Chondrocyte (in vitro differentiated cells): ENCODE measurements at places on chromosomes 1 and 21. TPM values are rescaled to one million over a fixed set of nuclear protein-coding genes. Genes with fewer than 3 reads are reported as not detected.

DNA sequence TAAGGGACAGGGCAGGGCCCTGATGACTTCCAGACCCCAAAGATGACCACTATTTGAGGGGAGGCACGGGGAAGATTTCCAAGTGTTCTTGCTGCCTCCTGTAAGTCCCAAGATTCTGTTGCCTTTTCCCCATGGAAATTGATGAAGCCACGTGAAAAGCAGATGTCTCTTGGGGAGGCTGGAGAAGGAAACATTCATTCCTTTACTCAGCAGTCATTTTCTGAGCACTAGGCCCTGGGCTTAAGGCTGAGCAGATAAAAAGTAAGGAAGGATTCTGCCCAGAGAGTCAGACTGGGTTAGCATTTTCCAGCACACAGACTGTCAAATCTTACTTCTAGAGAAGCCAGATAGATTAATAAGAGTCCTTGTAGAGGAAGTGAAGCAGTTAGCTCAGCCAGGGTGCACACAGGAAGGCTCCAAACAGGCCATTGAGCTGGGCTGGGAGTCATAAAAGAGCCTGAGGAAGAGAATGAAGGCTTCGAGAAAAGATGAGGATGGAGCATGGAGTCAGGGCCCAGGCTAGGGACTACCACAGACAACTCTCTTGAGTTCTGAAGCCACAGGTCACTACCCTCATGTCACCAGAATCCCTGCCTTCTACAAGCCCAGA is 10.1 kb downstream of the EXTL1 start:
- no peak for DNase-seq

- no peak for DNase-seq
Observed at GRCh38 chr1:181021811-181022434, 747 bp downstream of the STX6 start.

DNA sequence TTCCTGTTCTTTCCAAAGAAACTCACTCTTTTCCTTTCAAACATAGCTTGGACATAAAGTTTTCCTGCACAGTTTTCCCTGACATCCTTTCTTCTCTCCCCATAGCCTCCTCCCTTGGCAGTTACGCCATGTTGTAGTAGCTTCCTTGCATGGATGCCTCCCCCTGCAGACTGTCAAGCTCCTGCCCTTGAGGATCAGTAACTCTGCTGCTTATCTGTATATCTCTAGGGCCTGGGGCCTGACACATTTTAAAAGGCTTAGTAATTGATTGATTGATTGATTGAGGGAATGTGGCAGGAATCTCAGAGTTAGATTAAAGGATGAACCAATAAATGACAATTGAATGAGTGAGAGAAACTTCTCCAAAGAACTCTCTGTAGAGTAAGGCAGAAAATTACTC is 143.7 kb downstream of the NEK7 start:
- DNase-seq = no peak

- DNase-seq = no peak
Observed at GRCh38 chr1:2050793-2051682, 827 bp downstream of the PRKCZ start.

GRCh38 chr1:34108269-34108668 is 56.8 kb downstream of the CSMD2 start:
- no peak for DNase-seq

DNA sequence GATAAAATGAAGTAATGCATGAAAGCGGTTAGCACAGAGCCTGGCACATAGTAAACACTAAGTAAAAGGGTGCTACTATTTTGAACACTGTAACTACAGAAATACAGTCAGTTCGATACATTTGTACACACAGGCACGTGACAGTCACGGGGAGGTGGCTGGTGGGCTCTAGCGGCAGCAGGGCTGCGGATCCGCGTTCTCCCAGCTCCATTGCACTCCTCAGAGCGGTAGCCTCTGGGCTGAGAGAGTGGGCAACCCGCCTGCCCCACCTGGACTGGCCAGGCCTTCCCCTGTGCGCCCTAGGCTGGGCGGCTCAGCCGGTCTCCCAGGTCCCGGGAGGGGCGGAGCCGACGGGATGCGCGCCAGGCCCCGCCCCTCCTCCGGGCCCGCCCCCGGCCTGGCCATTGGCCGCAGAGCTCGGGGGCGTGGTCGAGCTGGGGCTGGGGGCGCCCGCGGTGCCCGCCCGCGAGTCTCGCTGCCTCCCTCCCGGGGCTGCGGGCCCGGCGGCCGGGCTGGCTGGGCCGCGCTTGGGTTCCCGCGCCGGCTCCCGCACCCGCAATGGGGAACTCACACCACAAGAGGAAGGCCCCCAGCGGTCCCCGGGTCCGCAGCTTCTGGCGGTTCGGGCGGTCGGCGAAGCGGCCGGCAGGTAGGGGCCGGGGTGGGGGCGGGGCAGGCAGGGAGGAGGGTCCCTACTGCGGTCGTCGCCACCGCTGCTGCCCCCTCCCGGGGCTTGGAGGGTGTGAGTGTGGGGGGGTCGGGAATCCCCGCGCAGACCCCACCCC is 51.2 kb upstream of the SYNC start:
- no peak for DNase-seq

GRCh38 chr1:23290836-23291565 is 53.1 kb downstream of the HNRNPR start:
- no peak for DNase-seq

DNA sequence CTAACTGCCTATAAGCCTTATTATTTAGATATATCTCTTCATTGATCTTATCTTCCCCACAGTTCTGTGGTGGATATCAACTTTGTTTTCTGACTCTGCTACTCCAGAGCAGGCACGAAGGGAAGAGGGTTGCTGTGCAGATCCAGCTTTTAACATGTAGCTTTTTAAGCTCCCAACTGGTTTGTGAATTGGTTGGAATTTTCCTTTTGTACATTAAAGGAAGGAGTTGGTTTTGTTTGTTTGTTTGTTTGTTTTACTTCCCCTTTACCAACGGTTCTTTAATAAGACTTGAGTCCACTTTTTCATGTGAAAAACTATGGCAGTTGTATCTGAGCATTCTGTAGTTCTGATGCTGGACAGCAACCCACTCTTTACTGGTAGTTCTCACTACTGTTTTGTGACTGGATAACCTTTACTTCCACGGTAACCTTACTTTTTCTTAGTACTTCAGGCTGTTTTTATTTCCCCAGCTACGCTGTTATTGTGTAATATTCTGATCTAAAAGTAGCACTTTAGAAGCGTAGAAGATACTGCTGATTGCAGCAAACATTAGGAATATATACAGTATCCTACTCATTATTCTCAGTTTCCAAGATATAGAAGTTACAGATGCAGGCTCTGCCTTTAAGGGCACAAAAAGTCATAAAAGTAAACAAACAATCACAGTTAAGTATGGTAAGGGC is 1.6 kb downstream of the GNPAT start:
- no peak for DNase-seq

- DNase-seq = no peak
Observed at GRCh38 chr1:20496241-20496661, 10.2 kb upstream of the CAMK2N1 start.

DNA sequence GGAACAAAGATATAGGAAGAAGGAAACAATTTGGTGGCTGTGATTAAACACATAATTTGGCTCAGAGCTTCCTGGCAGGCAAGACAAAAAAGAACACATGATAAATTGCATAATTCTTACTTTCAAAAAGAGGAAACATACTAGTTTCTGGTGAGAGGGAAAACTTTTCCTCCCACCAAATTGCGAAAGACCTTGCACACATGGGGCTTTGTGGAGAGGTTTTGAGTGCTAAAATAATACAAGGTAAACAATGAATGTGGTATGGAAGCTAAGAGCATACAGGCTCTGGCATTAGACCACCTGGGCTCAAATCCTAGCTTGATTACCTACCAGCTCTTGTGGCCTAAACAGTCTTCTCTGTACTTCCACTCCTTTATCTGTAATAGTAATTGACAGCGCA is 140.2 kb upstream of the HOOK1 start:
- no peak for DNase-seq

TNFSF4 gene
- total RNA-seq = 0.54 to 1.1 TPM (median 0.77 TPM) in 3 replicates

FMO5 gene
- total RNA-seq = 1.8 to 2.8 TPM (median 2.5 TPM) in 3 replicates

MYBPHL gene
- total RNA-seq = not detected in 3 replicates
